Nucleus accumbens (tissue), 56 donors: ENCODE measurements at places on chromosomes 6 and 20.

DNA sequence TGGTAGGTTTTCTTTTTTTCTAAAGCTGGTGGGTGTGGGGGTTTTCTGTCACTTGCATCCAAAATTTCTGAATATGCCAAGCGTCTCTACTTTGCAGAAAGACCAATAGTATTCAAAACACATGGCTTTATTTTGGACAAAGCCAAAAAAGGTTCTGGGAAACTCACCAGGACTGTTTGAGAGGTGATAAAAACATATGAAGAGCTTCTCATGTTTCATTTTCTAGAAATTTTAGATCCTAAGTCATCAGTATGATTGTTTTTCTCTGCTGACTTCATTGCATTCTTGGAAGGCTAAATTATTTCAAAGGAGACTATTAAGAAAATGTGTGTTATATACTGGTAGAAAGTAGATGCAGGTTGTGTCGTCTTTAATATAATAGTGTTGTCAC is 51.3 kb downstream of the GCLC start:
- DNase-seq = no peak

DNA sequence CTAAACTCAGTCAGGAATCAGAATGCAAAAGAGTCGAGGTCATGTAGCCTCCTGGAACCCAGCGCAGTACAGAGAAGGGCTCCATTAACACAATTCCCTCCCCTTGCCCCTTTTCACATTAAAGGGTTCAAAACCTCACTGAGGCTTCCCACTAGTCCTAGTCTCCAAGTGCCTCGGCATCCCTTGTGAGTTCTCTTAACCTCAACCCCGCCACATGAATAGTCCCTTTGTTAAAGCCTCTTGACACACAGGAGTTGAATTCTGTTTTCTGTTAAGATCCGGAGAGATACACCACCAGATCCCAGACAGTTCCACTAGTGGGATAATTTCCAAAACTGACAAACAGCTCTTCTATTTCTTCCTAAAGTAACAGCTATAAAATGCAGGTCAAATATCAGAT is 17.8 kb downstream of the PTPRT start:
- DNase-seq = no peak

DNA sequence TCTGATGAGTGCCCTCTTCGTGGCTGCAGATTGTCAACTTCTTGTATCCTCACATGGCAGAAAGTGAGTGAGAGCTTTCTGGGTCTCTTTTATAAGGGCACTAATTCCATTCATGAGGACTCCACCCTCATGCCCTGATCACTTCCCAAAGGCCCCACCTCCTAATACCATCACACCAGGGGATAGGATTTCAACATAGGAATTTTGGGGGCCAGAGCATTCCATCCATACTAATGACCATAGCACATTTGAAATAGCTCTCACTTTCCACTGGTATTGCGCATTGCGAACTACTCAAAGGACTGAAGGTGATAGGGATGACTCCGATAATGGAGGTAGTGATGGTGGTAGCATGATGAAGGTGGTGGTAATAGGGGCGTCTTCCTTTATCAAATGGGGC is 324.3 kb downstream of the PRL start:
- no peak for DNase-seq

DNA sequence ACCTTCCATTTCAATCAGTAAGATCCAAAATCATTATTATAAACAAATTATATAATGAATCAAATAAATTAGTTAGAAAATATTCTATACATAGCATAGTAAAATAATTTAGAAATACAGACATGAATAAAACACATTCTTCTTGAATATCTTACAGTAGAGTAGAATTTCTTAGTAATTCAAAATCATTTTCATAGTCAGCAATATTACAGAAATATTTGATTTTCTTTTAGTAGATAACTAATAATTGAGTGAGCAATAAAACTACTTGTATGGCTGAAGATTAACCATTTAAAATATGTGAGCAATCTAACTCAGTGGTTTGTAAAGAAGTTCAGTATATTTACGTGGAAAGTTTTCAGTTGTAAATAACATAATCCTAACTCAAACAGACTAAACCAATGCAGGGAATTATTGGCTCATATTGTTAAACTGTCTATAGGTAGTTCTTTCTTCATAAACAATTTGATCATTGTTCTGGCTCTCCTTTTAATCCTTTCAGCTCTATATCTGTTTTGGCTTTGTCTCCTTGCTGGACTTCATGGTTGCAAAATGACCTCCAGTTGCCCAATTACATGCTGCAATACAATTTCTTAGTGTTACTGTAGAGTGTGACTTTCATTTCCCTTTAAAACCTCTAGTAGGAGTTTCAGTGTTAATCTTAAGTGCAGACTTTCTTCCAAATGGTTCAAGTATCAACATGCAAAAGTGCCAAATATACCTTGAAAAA is 307.5 kb downstream of the EYS start:
- DNase-seq = no peak

DNA sequence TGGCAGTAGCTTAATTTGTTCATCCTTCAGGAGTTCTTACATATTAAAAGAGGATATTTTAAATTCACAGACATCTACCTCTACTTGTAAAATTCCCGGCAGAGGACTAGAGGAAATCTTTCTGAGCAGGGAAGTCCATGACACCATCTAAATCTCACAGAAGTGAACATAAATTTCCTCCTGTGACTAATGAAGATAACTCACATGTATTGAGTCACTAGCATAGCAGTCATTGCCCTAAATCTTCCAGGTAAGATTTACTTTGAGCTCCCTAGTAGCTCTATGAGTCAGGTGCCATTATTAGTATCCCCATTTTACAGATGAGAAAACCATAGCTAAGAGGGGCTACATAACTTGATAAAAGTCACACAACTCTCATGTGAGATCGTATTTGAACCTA is 1058.6 kb upstream of the FLRT3 start:
- no peak for DNase-seq

DNA sequence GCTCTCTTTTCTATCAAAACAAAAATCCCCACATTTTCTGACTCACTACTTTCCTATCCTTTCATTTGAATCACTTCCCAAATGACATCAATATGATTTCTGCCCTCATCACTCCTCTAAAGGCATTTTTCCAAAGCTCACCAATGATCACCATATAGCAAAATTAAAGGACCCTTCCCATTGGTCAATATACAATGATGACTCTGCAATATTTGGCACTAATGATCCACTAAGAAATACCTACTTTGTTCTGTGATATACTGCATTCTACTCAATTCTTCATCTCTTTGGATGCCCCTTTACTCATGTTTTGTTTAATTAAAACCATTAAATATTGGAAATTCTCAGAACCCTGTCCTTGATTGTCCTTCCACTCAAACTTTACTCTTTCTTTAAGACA is 200.3 kb upstream of the PTCHD4 start:
- no peak for DNase-seq

- no peak for DNase-seq
Measured at GRCh38 chr6:136113736-136114173, 136.4 kb downstream of the MTFR2 start.

DNA sequence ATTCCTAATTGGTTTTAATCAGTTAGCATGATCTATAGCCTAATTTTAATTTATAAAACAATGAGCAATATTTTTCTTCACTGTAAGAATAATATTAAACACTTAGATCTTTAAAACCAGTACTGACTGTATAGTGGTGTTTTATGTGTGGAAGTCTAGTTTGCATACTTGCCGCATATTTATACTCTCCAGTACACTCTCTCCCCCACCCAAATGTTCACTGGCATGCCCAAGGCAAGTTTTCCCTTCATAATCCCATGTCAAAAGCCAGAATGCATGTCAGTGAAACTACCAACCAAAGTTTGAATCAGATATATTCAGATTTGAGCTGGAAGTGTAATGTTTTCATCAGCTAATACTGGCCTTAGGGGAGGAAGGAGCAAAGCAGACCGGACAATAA is 506.1 kb downstream of the PHF3 start:
- DNase-seq = no peak

GRCh38 chr20:881051-881782 is 34.9 kb downstream of the ANGPT4 start:
- DNase-seq = no peak

DNA sequence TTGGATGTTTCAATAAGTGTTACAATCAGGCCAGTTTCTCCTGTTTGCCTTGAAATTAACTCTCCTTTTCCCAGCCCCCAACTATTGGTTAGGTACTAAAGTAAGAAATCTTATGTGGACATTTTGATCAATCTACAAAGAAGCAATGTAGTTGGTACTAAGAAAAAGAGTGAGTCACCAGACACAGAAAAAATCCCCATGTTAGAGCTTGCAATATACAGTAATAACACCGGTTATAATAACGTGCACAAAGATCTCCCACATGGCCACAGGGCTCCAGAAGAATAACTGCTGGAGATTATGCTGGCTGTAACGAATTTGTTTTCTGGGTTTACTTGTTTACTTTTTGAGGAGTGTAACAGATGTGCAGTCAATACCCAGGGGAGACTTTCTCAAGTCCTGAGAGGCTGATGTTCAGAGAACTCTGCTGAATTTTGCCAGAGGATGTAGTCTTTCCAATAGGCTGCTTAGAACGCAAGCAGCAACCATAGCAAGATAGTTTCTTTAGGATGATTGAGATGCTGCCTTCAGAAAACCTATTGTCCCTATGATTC is 166.2 kb upstream of the SPACA1 start:
- DNase-seq = no peak

DNA sequence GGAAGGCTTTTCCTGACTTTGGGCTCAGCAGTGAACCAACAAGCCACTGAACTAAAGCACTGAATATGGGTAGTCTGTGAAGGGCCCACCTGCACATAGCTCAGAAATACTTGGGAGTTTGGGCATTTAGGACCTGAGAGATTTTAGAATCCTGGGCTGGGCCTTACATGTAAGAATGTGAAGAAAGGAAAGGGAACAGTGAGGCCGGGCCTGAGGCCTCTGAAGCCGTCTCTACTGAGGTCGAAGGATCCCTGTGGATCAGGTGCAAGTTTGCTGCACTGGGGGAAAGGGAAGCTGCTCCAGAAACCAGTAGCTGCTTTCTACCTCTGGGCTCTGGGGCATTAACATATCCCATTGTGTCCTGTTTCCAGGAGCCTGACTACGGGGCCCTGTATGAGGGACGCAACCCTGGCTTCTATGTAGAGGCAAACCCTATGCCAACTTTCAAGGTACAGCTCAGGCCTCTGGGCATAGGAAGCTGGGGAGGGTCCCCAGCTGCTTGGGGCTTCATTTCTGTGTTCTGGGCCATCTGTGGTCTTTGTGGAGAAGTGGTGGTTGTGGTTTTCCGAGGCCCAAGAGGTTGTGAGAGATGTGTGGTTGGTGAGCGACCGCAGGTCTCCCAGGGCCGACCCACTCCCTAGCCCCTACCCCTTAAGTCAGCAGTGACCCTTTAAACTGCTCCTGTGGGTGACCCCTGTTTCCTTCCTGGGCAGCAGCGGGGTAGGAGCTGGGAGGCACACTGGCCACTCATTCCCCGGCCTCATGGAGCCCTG is 30.3 kb downstream of the PLCG1 start:
- DNase-seq = no peak

- DNase-seq = no peak
Measured at GRCh38 chr6:81158956-81159355, 593.5 kb downstream of the TENT5A start.

DNA sequence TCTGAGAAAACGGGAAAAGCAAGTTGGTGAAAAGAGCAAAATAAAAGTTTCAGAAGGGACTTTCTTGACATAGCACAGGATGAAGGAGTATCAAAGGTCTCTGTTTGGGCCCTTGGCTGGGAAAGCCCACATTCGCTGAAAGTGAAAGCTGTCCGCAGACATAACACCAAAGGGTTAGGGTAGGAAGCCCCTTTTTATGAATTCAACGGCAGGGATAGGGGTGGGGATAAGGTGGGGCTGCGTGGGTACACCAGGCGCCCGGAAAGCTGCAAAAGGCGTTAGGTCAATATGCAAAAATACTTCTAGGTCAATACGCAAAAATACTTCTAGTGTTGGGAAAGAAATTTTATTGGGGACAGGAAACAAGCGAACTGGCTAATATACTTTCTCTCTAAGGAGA is 135.1 kb downstream of the OR2B2 start:
- no peak for DNase-seq

DNA sequence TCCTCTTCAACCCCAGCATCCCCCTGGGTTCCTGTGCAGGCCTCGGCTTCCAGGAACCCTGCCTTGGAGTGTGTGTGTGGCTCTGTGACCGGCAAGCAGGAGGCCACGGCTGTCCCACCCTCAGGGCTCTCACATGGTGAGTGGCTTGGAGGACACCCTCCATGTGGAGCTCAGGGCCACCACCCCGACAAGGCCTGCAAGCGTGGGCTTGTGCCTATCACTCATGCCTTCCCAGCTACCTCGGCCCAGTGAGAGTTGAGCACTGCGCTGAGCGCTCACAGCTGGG is 76.7 kb downstream of the DACT2 start:
- DNase-seq = no peak

GRCh38 chr20:34971561-34972235 is 16.0 kb downstream of the MYH7B start:
- no peak for DNase-seq

GRCh38 chr6:152124429-152125074 is 317.1 kb downstream of the ESR1 start:
- no peak for DNase-seq
